ENCODE measurements at places on chromosomes 5 and 9.

- DNase-seq = no peak
Observed at GRCh38 chr5:14184082-14184481, 40.9 kb downstream of the TRIO start.

GRCh38 chr5:38382898-38383297 is 124.5 kb downstream of the EGFLAM start:
- no peak for DNase-seq

GRCh38 chr9:96061293-96061987 is 185.9 kb downstream of the ERCC6L2 start:
- no peak for DNase-seq

DNA sequence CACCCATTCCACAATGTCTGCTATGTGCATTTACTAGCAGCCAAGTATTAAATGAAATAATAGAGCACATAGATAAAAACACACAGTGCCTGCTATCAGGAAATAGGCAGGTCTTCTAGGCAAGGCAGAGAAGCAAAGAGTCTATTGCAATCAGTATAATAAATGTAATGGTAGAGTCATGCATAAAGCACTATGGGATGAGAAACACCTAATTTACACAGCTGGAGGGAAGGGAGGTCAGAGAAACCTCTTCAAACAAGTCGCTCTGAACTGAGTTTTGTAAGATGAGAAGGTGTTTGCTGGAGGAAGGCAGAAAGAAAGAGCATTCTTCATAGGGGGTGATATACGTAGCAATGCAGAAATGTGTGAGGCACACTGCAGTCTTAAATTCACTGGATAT is 341.0 kb upstream of the DMAC1 start:
- no peak for DNase-seq

GRCh38 chr9:107861075-107861474 is 371.5 kb upstream of the KLF4 start:
- no peak for DNase-seq

GRCh38 chr5:42995360-42995751 is 44.8 kb downstream of the ANXA2R start:
- DNase-seq = no peak

- DNase-seq = no peak
Observed at GRCh38 chr9:132833550-132834121, 44.4 kb downstream of the AK8 start.
